ENCODE measurements at places on chromosomes 16 and 17. TPM values are rescaled to one million over a fixed set of nuclear protein-coding genes. Genes with fewer than 3 reads are reported as not detected.

- no peak for DNase-seq
These were observed 123.9 kb downstream of the XYLT1 start for GRCh38 chr16:17346621-17347569.

GRCh38 chr16:6682142-6682811 lies 650.4 kb upstream of the RBFOX1 start:
- peak; percentile 36 for DNase-seq

GRCh38 chr16:53766304-53767016 lies 62.5 kb downstream of the FTO start:
- DNase-seq: no peak

- no peak for DNase-seq
These were observed 39.2 kb downstream of the CEP112 start for GRCh38 chr17:66152756-66153155.

GRCh38 chr17:56222255-56222654 lies 69.0 kb downstream of the ANKFN1 start:
- DNase-seq: no peak

DNA sequence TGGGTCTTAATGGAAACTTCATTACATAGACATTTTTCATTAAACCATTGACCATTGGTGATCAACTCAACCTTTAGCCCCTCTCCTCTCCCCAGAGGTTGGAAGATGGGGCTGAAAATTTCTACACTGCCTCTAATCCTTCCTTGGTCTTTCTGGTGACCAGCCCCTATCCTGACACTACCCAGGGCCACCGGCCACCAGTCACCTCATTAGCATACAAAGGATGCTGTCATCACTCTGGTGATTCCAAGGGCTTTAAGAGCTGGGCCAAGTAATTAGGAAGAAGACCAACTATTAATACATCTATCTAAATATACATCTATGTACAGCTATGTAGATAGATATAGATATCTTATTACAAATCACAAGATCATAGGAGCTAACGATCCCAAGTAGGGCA lies 111.2 kb upstream of the IRX6 start:
- DNase-seq: no peak

Gene RANGRF
- 15.9 TPM for total RNA-seq

All from HT1080 (cell line).